ENCODE measurements at places on chromosomes 16 and 17. TPM values are rescaled to one million over a fixed set of nuclear protein-coding genes. Genes with fewer than 3 reads are reported as not detected.

KCTD2 gene
- 18.6 TPM for total RNA-seq

DNA sequence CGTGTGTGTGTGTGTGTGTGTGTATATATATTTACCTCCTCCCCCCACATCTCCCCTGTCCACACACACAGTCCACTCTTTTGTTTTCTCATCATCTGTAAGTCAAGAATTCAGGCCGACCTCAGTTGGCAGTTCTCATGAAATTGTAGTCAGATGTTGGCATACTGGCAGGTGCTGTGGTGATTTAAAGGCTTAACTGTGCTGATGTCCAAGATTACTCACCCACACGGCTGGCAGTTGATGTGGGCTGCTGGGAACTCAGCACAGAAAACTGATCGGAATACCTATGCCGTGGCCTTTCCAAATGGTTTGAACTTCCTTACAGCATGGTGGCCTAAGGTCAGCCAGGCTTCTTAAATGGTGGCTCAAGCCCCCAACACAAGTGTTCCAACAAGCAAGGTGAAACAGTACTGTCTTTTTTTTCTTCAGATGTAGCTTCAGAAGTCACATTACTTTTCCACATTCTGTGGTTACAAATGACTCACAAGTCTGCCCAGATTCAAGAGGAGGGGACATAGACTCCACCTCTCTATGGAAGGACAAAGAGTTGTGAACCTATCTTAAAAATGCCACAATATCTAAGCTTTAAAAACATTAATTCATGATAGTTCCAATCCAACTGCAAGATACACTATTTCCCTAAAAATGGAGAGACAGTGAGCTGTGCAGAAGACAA is 198.5 kb upstream of the HS3ST4 start:
- DNase-seq: no peak

DNAH3 gene
- not detected for total RNA-seq

- DNase-seq: no peak
Measured at GRCh38 chr16:81729451-81729850, 49.6 kb upstream of the PLCG2 start.

ENPP7 gene
- not detected for total RNA-seq

GRCh38 chr16:25941800-25942499 is 250.2 kb downstream of the HS3ST4 start:
- DNase-seq: no peak

CCDC43 gene
- total RNA-seq: 20.3 TPM

SLC13A5 gene
- not detected for total RNA-seq

- no peak for DNase-seq
Measured at GRCh38 chr16:27240948-27241531, 27.5 kb downstream of the NSMCE1 start.

DNA sequence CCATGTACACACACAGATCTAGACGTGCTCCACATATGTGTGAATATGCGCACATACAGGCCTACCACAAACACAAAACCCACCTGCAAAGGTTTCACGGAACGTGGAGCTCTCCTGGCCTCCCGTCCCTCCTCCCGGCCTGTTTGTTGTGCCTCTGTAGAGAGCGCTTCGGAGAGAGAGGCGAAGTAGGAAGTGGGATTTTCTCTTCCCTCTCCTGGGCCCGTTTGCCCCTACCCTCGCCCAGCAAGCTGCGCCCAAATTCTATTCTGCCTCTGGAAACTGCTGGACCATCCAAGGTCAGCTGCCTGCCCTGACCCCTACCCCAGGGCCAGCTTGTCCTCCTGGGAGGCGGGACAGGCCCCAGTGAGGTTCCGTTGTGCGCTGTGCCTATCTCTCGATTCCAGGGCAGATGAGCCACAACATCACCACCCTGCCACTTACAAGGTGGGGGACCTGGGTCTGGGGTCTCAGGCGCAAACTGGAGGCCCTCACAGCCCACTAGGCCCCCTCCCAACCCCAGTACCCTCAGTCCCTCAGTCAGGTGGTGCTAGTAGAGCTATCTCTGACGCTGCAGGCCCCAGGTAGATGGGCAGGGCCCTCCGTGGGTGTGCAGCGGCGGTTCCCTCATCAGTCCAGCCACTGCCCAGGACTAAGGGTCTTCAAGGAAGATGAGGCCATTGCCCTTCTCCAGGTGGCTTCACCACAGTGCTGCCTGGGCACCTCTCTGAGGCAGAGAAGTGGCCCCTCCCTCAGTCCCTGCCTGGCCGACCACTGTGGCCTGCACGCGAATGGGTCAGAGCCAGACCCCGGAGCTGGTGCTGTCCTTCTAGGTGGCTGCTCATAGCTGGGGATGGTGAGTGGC is 54.2 kb downstream of the BEAN1 start:
- DNase-seq: no peak

Measured in glomerular endothelial cell (primary cell).